ENCODE measurements at places on chromosomes 7 and 10.

DNA sequence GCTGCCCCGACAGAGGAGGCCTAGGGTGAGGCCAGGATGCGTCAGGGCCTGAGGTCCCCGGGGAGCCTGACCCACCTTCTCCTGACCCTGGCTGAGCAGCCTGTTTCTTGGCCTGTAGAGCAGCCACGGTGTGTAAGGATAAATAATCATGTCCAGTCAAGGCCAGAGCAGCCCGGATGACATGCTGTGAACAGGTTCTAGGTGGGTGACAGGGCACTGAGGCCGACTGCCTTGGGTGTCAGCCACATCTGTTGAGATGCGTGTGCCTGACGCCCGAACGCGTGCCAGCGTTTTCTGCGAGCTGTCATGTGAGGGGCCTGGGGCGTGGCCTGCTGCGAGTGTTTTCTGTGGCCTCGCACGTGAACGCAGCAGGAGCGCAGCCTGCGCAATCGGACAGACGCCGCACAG lies 118.3 kb downstream of the FAM53B start:
- no peak for DNase-seq

DNA sequence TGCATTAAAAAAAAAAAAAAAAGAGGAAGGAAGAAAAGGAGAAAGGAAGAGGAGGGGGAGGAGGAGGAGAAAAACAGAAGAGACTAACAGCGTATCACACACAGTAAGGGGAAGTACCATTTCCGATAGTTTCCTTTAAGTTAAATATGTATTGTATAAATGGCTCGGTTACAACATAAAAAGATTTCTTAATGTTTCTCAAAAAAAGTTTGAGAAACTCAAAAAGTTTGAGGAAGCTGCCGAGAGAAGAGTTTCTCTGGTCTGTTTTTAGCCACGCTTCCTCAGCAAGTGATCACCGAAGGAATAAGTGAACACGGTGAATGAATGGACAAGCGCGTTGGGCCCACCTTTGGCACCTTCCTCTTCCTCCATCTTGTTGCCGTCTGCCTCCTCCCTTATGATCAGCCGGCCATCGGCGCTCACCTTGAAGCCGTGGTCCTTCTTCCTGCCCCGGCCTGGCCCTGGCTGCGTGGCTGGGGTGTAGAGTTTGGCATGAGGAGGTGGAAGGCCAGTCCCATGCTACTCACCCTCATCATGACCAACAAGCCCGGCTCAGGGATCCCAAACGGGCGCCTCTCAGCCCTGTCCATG lies 31.3 kb upstream of the FRAT2 start:
- no peak for DNase-seq

GRCh38 chr10:78378192-78378591 lies 344.5 kb downstream of the RPS24 start:
- DNase-seq, result no peak

GRCh38 chr7:102264367-102264891 lies 22.2 kb upstream of the SH2B2 start:
- no peak for DNase-seq

DNA sequence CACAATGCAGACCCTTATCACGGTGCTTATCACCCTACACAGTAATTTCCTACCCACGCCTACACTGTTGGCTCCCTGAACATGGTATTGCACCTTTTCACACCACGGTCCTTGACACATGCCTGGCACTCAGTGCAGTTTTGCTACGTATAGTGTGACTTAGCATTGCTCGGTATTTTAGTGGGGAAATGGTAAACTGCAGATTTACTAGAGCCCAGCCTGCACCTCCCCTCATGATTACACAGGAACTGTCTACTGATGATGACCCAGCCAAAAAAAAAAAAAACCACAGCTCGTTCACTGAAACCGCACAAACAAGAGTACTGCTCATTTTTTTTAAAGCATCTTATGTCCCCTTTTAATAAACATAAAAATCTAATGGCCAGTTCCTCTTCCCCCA lies 124.2 kb upstream of the ZNF746 start:
- no peak for DNase-seq

DNA sequence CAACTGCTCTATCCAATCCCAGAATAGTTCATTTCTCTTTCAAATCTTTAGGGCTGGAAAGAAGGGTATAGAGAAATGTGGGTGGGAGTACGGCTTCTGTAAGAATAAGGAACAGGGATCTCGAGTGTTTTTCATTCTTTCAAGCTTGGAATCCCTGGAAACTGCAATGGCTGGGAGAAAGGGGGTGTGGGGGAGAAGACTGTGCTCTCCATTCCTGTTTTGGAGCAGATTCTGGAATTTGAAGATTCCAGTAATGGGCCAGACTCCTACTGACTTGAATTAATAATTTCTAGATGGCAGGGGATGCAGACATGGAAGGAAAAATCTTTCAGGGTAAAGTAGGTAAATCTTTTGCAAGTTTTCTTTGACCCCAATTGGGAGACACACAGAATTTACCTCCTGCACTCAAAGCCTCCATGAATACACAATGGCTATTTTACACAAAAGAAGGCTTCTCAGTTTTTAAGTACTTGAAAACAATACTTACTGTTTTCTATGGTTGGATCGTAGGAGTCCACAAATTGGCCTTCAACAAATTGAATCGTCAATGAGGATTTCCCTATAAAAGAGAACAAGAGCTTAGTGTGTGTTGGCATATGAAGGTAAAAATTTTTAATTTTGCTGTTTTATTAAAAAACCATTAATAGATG lies 29.1 kb downstream of the RHEB start:
- no peak for DNase-seq

All from ecto neural progenitor cell (in vitro differentiated cells).